ENCODE measurements at places on chromosomes 16 and 17. TPM values are rescaled to one million over a fixed set of nuclear protein-coding genes. Genes with fewer than 3 reads are reported as not detected.

The TERB1 gene
- not detected for total RNA-seq

The KCNH4 gene
- 0.05 TPM for total RNA-seq

The RARA gene
- total RNA-seq: 51.4 TPM

The MAPT gene
- 0.05 TPM for total RNA-seq

The PSME3IP1 gene
- total RNA-seq: 52.3 TPM

The GFER gene
- total RNA-seq: 18.7 TPM

The CCDC154 gene
- 0.58 TPM for total RNA-seq

The ITGB3 gene
- 111 TPM for total RNA-seq

The CLDN6 gene
- 0.12 TPM for total RNA-seq

The TNP2 gene
- not detected for total RNA-seq

The SLX4 gene
- 6.5 TPM for total RNA-seq

The LPO gene
- not detected for total RNA-seq

The PRDM7 gene
- not detected for total RNA-seq

The NACA2 gene
- total RNA-seq: not detected

The PLCG2 gene
- 26.4 TPM for total RNA-seq

The CCL3 gene
- total RNA-seq: not detected

The TPSG1 gene
- not detected for total RNA-seq

The CCNF gene
- total RNA-seq: 8.4 TPM

The TBC1D26 gene
- total RNA-seq: not detected

The WIPI1 gene
- total RNA-seq: 75.8 TPM

The ITGAD gene
- total RNA-seq: not detected

The CRISPLD2 gene
- total RNA-seq: 9.9 TPM

The KRT33B gene
- not detected for total RNA-seq

The MT1M gene
- not detected for total RNA-seq

The STX1B gene
- 2.6 TPM for total RNA-seq

The ARSG gene
- total RNA-seq: 3.6 TPM

The CTRB1 gene
- not detected for total RNA-seq

The TMC8 gene
- total RNA-seq: 1.1 TPM

The KRT27 gene
- not detected for total RNA-seq

The KRTAP4-1 gene
- total RNA-seq: not detected

The OR1A1 gene
- total RNA-seq: not detected

The DCUN1D3 gene
- 63.3 TPM for total RNA-seq

The CFAP52 gene
- not detected for total RNA-seq

The RNPS1 gene
- 192 TPM for total RNA-seq

The NPTX1 gene
- total RNA-seq: 35.0 TPM

The KRTAP4-6 gene
- not detected for total RNA-seq

The EARS2 gene
- total RNA-seq: 25.7 TPM

The DLX3 gene
- not detected for total RNA-seq

The MSRB1 gene
- 12.8 TPM for total RNA-seq

The CFAP119 gene
- total RNA-seq: 6.5 TPM

The OR1D5 gene
- not detected for total RNA-seq

The SMIM36 gene
- not detected for total RNA-seq

The CENPV gene
- total RNA-seq: 21.8 TPM

The DPH1 gene
- 25.4 TPM for total RNA-seq

The PPP1R27 gene
- total RNA-seq: not detected

The KRT40 gene
- not detected for total RNA-seq
